ENCODE measurements at places on chromosomes 5 and 9.
A peak's percentile ranks its signal among the peaks of the same experiment; 100 is the strongest.

GRCh38 chr5:132385326-132386105 is 16.0 kb downstream of the SLC22A5 start:
- DNase-seq: peak; percentile 25

- DNase-seq: no peak
Observed at GRCh38 chr5:6472792-6473191, 24.1 kb downstream of the UBE2QL1 start.

GRCh38 chr9:37311938-37312708 is 110.4 kb upstream of the GRHPR start:
- DNase-seq: no peak

DNA sequence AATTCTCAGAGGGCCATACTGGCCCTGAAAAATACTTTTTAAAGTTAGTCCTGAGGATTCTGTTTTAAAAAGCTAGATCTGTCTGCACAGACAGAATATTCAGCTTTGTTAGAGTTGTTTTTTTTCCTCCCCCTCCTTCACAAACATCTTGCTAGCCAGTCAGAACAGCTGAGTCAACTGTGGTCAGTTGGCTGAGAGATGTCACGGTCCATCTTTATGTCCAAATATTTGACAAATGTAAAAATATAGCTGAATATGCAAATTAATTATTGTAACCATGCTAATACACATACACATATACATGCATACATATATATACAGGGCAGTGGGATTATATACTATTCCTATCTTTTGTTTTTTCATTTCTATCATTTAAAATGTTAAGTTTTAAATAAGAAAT is 33.9 kb downstream of the UNC13B start:
- no peak for DNase-seq

GRCh38 chr5:115985802-115986757 is 23.8 kb downstream of the LVRN start:
- no peak for DNase-seq

GRCh38 chr5:76401801-76402250 is 1.3 kb upstream of the IQGAP2 start:
- no peak for DNase-seq

DNA sequence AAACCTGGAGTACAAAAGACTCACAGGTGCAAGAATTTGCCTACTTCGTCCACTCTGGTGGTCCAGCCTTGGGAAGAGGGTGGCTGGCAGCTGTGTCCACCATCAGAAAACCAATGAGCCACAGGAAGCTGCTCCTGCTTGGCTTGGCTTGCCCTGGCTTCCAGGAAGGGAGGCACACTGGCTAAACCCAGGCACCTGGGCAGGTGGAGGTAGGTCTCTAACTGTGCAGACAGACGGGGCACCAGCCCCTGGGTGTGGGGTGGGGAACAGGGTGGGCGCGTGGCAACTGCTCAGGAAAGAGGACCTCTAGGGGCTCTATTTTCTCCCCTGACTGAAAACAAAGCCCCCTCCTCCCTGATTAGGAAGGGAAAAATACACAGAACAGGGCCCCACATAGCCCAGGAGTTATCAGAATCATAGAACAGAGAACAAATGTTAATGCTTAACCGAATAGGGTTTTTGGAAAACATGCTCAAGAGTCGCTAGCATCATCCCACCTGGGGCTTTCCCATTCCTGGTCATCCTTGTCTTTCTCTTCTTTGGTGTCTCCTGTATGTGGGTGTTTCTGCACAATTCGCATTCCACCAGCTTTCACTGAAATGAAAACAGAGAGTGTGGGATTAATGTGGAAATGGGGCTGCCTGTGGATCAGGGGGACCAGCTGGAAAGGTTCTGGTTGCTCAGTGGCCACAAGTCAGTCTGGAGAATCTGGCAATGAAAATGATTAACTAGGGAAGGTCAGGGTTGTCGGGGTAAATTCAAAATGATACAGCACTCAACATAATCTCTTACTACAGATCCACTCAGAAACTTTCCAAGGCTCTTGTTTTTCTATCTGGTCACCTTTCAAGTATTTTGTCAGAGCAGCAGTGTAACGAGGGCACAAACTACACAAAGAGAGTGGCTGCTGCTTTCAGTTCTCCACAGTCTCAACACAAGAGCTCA is 13.1 kb downstream of the DAP start:
- no peak for DNase-seq

GRCh38 chr5:9544502-9545135 is 1.3 kb downstream of the SEMA5A start:
- DNase-seq: peak; percentile 57

GRCh38 chr5:57358796-57359592 is 123.6 kb downstream of the ACTBL2 start:
- no peak for DNase-seq

DNA sequence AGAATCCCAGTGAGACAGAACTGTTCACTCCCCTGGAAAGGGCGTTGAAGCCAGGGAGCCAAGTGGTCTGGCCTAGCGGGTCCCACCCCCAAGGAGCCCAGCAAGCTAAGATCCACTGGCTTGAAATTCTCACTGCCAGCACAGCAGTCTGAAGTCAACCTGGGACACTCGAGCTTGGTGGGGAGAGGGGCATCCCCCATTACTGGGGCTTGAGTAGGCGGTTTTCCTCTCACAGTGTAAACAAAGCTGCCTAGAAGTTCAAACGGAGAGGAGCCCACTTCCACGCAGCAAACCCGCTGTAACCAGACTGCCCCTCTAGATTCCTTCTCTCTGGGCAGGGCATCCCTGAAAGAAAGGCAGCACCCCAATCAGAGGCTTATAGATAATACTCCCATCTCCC is 45.1 kb upstream of the PTGER4 start:
- DNase-seq: no peak

GRCh38 chr5:77952636-77953212 is 176.6 kb upstream of the TBCA start:
- no peak for DNase-seq

Data from NCI-H187 (cell line).